ENCODE measurements at places on chromosomes 5 and 9. TPM values are rescaled to one million over a fixed set of nuclear protein-coding genes. Genes with fewer than 3 reads are reported as not detected.

DNA sequence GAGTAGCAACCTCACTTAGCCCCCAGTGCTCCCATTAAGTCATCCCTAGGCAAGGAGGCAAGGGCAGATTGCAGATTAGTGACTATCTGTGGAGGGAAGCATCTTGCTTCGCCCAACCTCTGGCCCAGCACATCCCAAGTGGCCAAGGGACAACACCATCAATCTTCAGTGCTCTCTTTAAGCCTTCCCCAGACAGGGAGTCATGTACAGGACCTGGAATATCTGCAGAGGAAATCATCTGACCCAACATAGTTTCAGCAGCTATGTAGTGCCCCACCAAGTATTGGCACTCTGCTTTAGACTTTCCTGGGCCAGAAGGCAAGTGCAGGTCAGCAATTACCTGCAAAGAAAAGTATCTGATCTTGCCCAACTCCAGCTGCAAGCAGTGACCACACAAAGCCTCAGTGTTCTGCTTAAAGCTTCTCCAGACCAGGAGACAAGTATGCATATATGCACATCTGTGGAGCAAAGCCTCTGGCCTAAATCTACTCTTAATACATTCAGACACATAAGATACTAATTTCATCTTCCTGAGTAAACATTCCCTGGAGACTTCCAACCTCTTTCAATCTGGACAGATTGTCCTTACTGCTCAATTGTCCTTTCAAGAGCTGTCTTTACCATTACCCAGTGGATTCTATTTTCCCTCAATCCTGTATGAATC, 224.8 kb upstream of the VLDLR start:
- DNase-seq: no peak
- H3K4me3 ChIP-seq: no peak overlapping the region
- no peaks in the 10 kb centered on the region for H3K27me3 ChIP-seq
- H3K36me3 ChIP-seq: no peaks in the 10 kb centered on the region
- H3K27ac ChIP-seq: no peak overlapping the region
- no peaks in the 10 kb centered on the region for H3K4me1 ChIP-seq

DNA sequence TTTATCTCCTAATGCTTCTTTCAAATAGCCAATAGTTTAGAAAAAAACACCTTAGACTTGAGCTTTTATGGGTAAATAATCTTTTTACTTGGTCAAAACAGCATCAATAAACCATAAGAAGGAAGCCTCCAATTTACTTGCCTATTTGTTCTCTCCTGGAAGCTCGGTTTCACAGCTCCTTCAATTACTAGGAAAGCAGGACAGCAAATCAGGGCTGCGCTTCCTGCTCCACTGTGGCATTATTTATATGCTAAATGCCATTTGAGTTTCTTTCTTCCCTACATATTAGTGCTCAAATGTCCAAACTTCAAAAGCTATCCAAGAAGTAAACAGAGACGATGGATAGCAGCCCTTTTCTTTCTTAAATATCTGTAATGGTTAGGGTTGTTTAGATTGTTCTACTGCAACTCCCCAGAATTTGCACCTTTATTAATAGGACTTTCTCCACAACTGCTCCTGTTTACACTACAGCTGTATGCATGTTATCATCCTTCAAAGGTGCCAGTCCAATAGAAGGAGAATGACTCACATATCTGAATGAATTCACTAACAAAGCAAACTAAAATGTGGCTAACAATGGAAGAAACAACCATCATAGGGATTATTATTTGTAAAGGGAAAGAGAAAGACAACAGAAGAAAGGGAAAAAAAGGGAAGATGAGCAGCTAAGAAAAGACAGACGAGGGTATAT, 58.7 kb downstream of the MED27 start:
- no peak overlapping the region for H3K4me3 ChIP-seq
- peak; percentile 33 for DNase-seq
- H3K27ac ChIP-seq: no peak overlapping the region
- H3K4me1 ChIP-seq: peaks cover 6% of the 10 kb centered on the region

- H3K4me3 ChIP-seq: no peak overlapping the region
- H3K27me3 ChIP-seq: no peaks in the 10 kb centered on the region
Observed at GRCh38 chr9:134557331-134557730, 84.3 kb upstream of the COL5A1 start.

- H3K27ac ChIP-seq: no peak overlapping the region
- H3K36me3 ChIP-seq: no peaks in the 10 kb centered on the region
- no peak for DNase-seq
- no peaks in the 10 kb centered on the region for H3K4me1 ChIP-seq
- no peaks in the 10 kb centered on the region for H3K27me3 ChIP-seq
Observed at GRCh38 chr5:112634796-112635195, 102.9 kb upstream of the APC start.

DNA sequence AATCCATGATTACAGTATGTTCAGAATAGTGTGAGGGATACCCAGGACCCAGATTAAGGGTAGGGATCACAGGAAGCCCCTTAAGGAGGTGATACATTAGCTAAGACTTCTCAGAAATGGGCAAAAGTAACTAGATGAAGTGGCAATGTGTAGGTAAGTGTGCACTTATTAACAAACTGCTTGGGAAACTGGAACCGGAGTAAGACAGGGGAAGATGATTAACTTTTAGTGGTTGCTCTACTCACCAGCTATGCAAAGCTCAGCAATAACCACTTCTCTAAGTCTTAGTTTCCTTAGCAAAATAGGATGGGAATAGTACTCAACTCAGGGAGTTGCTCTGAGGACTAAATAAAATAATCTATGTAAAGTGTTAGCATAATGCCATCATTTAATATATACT, 182.2 kb downstream of the MCTP1 start:
- H3K4me3 ChIP-seq: no peak overlapping the region
- H3K36me3 ChIP-seq: no peaks in the 10 kb centered on the region
- H3K27me3 ChIP-seq: no peaks in the 10 kb centered on the region
- no peak for DNase-seq
- no peak overlapping the region for H3K27ac ChIP-seq

DNA sequence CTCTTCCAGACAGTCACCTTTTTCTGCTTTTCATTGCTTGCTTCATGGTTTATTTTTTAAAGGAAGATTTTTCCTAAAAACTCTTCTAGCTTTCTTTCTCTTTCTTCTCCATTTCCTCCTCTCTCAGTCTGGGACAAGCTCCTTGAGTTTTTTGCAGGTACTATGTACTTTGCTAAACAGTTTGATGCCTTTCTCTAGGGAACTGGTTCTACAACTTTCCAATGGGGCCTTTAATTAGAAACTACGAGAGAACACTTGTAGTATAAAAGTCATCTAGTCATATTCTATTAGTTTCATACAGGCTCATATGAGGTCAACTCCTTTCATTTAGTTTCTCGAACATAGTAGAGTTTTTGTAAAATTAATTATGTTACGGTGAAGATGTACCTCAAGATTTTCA, 189.6 kb downstream of the DOCK8 start:
- no peaks in the 10 kb centered on the region for H3K4me1 ChIP-seq
- no peaks in the 10 kb centered on the region for H3K36me3 ChIP-seq
- H3K27ac ChIP-seq: no peak overlapping the region
- no peaks in the 10 kb centered on the region for H3K27me3 ChIP-seq
- no peak overlapping the region for H3K4me3 ChIP-seq
- no peak for DNase-seq

GRCh38 chr5:37283214-37283820, 34.1 kb upstream of the CPLANE1 start:
- no peaks in the 10 kb centered on the region for H3K4me1 ChIP-seq
- no peak for DNase-seq
- H3K27me3 ChIP-seq: no peaks in the 10 kb centered on the region
- H3K4me3 ChIP-seq: no peak overlapping the region
- no peaks in the 10 kb centered on the region for H3K36me3 ChIP-seq
- H3K27ac ChIP-seq: no peak overlapping the region

DNA sequence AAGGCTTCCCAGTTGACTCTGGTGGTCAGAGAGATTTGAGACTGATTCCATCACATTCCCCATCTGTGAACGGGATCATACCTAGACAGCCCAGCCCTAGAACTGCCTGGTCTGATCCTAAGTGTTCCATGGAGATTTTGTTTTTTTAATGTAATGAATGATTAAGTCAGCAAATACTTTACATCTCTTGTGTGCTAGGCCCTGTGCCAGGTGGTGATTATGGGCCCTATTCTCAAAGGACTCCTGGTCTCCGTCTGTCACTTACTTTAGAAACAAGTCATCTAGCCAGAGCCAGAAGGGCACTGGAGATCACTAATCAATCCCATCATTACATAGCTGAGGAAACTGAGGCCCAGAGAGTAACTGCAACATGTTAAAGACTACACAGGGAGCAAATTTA, 1.1 kb upstream of the GPX3 start:
- H3K4me3 ChIP-seq: no peak overlapping the region
- H3K27me3 ChIP-seq: no peaks in the 10 kb centered on the region
- no peaks in the 10 kb centered on the region for H3K4me1 ChIP-seq
- no peak overlapping the region for H3K27ac ChIP-seq
- DNase-seq: no peak
- H3K36me3 ChIP-seq: no peaks in the 10 kb centered on the region

- DNase-seq: peak; percentile 28
- H3K27me3 ChIP-seq: no peaks in the 10 kb centered on the region
- H3K4me3 ChIP-seq: no peak overlapping the region
Observed at GRCh38 chr9:75186767-75187380, 98.6 kb downstream of the OSTF1 start.

DNA sequence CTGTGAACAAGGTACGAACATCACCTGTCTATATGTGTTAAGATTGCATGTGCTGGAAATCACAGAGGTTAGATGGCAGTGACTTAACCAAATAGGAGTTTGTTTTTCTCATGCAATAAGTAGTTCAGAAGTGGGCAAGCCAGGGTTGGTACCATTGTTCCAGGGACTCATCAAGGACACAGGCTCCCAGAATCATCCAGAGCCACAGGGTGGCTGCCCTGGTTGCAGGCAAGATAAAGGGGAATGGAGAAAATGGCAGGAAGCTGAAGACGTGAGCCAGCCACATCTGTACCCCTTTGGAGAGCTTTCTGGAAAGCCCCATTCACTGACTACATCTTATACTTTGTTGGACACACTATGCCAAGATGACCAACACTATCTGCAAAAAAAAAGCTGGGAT, 126.0 kb upstream of the IL12B start:
- H3K27me3 ChIP-seq: no peaks in the 10 kb centered on the region
- DNase-seq: no peak
- H3K4me1 ChIP-seq: peaks cover 9% of the 10 kb centered on the region
- H3K4me3 ChIP-seq: no peak overlapping the region

DNA sequence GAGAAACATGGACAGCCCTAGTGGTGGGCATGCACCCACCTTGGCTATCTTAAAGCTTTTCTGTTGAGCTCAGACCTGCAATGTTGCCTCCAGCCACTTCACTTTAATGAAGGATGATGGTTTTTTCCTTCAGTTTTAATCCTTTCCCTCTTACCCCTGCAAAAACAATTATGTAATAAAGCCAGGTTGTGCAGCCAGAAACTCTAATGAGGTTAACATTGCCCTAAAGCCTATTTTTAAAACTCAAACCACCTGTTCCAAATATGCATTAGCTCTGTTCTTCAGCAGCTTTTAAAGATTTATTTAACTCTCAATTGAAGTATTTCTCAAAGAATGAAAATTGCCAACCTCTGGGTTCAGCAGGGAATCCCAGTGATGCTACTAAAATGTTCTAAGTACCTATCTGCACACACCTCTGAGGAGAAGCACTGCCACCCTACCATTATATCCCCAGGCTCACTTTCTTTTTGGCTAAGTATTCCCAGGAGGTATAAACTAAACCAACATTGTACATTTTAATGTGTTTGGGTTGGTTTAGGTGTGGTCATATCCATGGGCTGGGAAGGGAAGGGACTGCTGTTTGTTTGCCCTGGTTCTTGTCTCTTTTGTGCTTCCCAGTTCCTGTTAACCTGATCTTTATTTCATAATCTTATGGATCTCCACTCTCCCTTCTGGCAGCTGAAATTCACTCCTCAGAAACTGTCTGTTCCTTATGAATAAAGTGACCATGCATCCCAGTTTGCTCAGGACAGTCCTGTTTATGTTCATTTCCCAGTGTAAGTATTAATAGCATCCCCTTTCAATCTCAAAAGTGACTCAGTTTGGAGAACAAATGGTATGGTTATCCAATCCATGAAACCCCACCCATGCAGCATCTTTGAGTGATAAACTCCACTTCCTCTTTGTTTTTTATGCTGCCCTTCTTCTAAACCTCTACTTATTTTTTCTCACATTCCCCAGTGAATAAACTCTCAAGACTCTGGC, 251.7 kb downstream of the RAB3C start:
- no peaks in the 10 kb centered on the region for H3K4me1 ChIP-seq
- H3K27ac ChIP-seq: no peak overlapping the region
- H3K27me3 ChIP-seq: no peaks in the 10 kb centered on the region
- no peaks in the 10 kb centered on the region for H3K36me3 ChIP-seq
- no peak for DNase-seq

- no peaks in the 10 kb centered on the region for H3K27me3 ChIP-seq
- H3K4me3 ChIP-seq: no peak overlapping the region
- 0 out of 2 replicates have a peak, but pooled peaks cover 2% of the 10 kb centered on the region for H3K4me1 ChIP-seq
- H3K27ac ChIP-seq: no peak overlapping the region
- DNase-seq: peak; percentile 48
Observed at GRCh38 chr5:100668511-100668910, 133.3 kb downstream of the FAM174A start.

GRCh38 chr9:113187929-113188595, 33.0 kb downstream of the FKBP15 start:
- H3K4me3 ChIP-seq: no peak overlapping the region
- H3K4me1 ChIP-seq: peaks cover 6% of the 10 kb centered on the region
- H3K27me3 ChIP-seq: no peaks in the 10 kb centered on the region
- peak; percentile 94 for DNase-seq

GRCh38 chr5:67999391-67999790, 216.2 kb upstream of the PIK3R1 start:
- no peak for DNase-seq
- no peak overlapping the region for H3K27ac ChIP-seq
- no peaks in the 10 kb centered on the region for H3K36me3 ChIP-seq
- H3K4me3 ChIP-seq: no peak overlapping the region
- H3K4me1 ChIP-seq: peaks cover 2% of the 10 kb centered on the region

DNA sequence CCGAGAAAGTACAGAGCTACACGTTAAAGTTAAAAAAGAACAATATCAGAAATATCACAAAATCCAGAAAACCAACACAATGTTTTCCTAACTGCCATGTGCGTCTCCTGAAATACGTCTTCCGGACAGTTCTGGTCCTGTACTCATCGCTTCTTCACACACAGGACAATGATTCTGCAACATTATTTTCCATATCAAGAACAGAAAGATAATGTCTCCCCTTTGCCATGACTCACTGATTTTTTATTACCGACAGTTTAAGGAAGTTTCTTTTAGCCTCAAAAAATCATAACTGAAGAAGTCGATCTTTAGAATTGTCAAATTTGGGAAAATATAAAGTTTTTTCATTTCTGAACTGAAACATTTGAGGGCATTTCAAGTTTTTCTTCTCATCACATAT, 2.5 kb downstream of the TBC1D9B start:
- DNase-seq: no peak
- no peak overlapping the region for H3K4me3 ChIP-seq
- peaks cover 36% of the 10 kb centered on the region for H3K36me3 ChIP-seq
- H3K27ac ChIP-seq: no peak overlapping the region
- no peaks in the 10 kb centered on the region for H3K27me3 ChIP-seq

GRCh38 chr9:15299374-15299939, 7.6 kb downstream of the TTC39B start:
- no peak overlapping the region for H3K4me3 ChIP-seq
- H3K4me1 ChIP-seq: peaks cover 14% of the 10 kb centered on the region
- peaks cover 6% of the 10 kb centered on the region for H3K36me3 ChIP-seq

Gene SYK
- total RNA-seq: not detected

Gene SLC34A1
- total RNA-seq: not detected

Gene PRLR
- 0.54 TPM for total RNA-seq

Gene TESK1
- total RNA-seq: 3.1 TPM

Gene NSMF
- total RNA-seq: 7.7 TPM

Gene PLEKHG4B
- total RNA-seq: 1.1 TPM

Gene TMEM171
- total RNA-seq: 3.3 TPM

Gene DBH
- total RNA-seq: not detected

Gene PIP5K1B
- not detected for total RNA-seq

Gene PTGS1
- 21.1 TPM for total RNA-seq

Gene SLC6A19
- not detected for total RNA-seq

Gene OSMR
- total RNA-seq: 38.9 TPM

Gene ADCY2
- total RNA-seq: not detected

Data from IMR-90 (cell line).